NCI-H524 (cell line): ENCODE measurements at places on chromosomes 3 and 15.

- no peak for DNase-seq
Measured at GRCh38 chr15:51982770-51983103, 11.2 kb upstream of the LEO1 start.

DNA sequence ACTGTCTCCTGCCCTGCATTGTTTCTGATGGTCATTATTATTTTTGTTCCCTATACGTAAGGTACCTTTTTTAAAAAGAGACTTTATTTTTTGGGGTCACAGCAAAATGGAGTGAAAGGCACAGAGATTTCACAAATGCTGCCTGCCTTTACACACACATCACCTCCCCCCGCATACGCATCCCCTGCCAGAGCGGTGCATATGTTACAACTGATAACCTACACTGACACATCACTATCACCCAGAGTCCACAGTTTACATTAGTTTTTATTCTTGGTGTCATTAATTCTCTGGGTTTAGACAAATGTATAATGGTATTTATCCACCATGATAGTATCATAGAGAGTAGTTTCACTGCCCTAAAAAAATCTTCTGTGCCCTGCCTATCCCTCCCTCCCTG is 43.6 kb upstream of the KLF13 start:
- DNase-seq = no peak

DNA sequence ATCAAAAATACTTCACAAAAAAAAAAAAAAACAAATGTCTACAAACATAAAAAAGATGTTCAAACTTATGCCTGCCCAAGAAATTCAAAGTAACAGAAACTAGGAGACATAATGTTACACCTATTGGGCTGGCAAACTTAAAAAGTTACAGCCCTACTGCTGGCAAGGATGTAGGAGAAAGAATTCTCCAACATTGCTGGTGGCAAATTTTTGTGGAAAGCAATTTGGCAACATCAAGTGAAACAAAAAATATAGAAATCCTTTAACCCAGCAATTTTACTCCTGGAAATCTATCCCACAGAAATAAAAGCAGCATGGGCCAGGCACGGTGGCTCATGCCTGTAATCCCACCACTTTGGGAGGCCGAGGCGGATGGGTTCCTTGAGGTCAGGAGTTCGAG is 73.2 kb downstream of the STAG1 start:
- DNase-seq = no peak

DNA sequence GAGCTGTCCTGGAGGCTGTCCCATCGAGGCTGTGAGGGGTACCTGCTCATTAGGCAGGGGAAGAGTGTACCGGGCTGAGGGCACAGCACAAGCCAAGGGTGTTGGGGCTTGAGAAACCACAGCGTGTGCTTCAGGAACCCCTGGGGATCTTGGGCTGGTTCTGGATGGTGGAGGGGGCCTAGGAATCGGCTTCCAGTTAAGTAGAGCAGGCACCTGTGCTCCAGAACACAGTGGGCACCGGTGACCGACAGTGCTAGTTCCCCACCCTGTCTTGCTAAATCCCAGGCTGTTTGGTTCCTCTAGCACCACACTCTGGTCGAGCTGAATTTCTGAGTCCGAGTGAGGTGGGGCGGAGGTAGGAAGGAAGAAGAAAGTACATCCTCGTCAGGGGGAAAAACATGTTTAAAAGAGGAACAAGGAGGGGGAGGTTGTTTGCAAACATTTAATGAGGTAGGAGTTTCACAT is 29.1 kb downstream of the SLC6A6 start:
- no peak for DNase-seq

- no peak for DNase-seq
Measured at GRCh38 chr3:117798221-117798620, 1088.6 kb downstream of the TUSC7 start.

DNA sequence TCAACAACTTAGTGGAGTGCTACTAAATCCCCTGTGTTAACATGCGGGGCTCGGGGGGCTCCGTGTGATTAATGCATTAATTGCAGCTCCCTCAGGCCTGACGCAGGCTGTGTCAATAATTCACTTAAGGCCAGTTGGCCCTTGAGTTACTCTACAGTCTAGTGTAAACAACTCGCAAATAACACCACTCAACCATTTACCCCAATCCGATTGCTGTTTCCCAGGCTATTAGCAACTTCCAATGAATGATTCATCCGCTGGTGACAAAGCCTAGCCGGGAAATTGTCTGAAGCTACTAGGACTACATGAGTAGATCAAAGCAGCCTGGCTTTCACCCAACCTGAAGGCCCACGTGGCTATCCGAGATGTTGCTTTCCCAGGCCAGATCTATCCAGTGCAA is 121.3 kb upstream of the SOX14 start:
- no peak for DNase-seq

DNA sequence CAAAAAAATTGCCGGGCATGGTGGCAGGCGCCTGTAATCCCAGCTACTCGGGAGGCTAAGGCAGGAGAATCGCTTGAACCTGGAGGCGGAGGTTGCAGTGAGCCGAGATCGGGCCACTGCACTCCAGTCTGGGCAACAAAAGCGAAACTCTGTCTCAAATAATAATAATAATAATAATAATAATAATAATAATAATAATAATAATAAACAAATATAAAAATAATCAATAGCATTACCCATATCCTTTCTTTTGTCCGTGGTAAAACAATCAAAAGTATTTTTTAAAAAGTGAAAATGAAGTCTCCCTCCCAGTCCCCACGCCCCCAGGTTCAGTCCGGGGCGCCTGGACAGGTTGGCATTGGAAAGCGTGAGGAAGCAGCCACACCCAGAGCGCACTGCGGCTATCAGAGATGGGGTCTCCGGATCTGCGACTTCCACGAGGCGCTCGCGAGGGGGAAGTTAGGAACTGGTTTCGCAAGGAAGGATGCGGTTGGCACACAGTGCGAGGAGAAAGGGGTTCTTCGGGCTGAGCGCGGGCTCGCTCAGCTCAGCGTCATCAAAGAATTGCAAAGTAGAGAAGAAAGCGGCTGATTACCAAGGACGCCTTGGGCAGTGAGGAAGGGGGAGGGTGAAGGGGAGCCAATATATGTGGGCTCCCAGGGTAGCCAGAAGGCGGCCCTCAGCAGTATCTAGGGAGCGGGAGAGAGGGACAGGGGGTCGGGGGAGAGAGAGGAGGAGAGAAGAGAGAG is 69.5 kb upstream of the EPHB3 start:
- no peak for DNase-seq

GRCh38 chr3:170040418-170040817 is 2.6 kb downstream of the GPR160 start:
- no peak for DNase-seq
